Stimulated activated naive CD4-positive, alpha-beta T cell (primary cell): ENCODE measurements at places on chromosomes 3 and 15.

DNA sequence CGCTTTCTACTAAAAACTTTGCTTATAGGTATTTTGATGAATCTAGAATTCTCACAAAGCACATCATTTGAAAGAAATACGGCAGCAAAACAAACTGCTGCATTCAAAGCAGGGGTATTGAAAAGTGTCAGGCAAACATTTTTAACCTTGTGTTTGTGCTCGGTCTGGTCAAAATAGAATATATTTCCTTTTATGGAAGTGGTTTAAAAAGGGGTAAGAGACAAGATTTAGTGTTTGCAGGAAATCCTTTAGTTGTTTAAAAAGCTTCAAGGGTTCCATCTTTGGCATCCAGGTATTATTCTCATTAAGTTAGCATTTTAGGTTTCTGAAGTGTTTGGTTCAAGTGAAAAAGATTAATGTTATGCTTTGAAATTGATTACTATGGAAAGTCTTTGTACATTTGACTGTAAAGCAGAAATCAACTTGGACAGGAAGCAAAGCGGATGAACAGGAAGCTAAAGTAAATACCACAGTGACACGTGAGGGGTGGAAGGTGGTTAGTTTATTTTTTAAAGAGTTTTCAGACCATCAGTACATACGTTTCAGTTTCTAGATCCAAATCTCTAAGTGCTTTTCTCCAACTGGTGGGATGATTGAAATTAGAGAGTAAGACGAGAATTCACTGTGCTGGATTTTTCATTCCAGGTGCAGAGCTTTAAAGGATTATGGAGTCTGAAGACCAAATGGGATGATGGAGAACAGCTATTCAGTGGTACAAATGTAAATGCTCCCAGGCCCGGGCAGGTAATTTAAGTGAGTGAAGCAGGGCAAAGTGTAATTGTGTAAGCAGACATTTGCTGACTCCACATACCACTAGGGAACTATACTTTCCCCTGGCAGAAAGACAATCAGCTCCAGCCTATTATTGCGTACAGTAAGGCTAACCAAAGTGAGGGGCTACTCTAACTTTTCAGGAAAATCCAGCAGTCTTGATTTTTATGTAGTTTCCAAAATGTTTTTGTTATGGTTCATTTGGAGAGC, 341.8 kb upstream of the TBL1XR1 start:
- no peak for DNase-seq

DNA sequence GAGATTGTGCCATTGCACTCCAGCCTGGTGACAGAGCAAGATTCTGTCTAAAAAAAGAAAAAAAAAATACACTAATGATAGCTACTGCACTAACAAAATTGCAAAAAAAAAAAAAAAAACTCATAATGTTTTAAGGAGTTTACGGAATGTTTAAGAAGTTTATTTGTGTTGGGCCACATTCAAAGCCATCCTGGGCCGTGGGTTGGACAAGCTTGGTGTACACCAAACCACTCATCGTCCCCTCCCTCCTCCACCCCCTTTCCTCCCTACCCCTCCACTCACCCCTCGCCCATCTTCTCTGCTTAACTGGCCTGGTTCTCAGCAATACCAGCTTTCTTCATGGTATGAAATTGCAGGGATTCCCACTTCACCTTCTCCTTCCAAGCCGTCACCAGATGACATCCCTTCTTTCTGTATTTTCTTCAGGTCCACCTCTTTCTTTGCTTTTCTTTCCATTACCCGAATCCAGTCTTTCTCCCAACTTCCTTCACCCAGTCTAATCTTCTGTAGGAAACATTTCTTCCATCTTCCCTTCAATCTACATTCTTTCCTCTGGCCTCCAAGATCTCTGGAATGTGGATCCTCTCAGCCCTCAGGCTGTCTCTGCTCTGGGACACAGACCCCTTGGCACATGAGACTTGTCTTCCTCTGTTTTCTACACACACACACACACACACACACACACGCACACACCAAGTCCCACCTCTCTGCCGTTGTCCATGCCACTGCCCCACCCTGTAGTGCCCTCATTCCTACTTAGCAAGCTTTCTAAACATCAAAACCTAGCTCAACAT, 3.5 kb upstream of the MESP1 start:
- no peak for DNase-seq

DNA sequence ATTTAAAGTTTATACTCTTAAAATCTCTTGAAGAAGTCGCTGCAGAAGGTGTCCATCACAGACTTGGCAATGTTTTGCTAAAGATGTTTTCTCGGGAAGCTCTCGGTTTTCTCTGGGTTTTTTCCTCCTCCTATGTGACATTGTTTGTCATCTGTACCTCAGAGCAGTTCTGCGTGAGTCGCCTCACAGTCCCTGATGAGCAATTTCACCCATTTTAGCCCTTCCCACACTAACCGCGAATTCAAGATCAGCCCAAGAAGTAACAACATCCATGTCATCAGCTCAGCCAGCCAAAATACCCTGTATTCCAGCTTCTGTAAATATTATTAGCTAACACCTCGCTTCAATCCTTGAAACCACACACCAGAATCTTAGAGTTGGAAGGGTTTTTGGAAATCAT, 224.3 kb upstream of the SETMAR start:
- no peak for DNase-seq

- DNase-seq: no peak
Observed at GRCh38 chr15:68695061-68695595, 116.3 kb downstream of the CORO2B start.

- DNase-seq: no peak
Observed at GRCh38 chr15:76165951-76166350, 106.2 kb downstream of the TMEM266 start.

DNA sequence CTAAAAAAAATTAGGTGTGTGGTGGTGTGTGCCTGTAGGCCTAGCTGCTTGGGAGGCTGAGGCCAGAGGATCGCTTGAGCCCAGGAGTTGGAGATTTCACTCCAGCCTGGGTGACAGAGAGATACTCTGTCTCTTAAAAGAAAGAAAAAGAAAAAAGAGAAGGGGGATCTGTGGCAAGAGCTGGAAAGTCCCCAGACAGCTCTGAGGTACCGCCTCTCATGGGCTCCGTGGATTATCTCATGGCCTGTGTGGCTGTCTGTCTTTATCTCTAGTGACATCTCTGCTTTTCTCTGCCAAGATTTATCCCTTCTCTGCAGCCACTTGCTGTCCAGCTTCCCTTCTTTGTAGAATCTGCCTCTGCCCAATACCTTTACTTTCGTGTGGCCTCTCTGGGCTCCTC, 5.7 kb downstream of the EXOSC7 start:
- DNase-seq: no peak

DNA sequence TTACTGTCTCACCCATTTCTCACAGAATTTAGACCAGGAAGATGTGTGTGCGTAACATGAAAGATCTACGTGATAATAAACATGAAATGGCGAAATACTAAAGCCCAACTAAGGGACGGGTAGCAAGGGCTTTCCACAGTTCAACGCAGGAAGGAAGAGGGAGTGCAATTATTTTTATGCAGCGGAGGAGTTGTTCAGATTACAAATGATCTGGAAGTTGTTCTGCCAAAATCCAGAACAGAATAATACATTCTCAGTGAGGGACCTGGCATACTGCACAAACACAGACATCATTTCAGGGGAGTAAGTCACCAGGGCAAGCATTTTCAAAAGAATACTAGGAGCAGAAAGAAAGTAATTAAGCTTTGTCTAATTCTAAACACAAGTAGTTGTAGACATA, 133.6 kb upstream of the RAP2B start:
- DNase-seq: no peak

DNA sequence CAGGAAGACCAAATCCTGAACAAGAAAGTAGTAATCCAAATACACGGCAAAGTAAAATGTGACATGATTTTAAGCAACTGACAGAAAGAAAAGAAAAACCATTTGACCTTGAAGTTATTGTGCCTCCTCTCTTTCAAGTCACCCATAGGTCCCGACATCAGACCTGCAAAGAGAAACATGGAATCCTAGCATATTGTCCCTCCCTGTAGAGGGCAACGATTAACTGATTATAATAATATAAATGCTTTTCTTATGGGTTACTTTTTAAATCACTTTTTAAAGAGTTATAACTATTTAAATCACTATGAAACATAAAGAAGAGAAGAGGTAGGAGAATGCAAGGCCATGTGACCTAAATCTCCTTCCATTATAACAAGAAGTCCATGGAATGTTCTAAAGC, 143.2 kb upstream of the LIPC start:
- DNase-seq: no peak

DNA sequence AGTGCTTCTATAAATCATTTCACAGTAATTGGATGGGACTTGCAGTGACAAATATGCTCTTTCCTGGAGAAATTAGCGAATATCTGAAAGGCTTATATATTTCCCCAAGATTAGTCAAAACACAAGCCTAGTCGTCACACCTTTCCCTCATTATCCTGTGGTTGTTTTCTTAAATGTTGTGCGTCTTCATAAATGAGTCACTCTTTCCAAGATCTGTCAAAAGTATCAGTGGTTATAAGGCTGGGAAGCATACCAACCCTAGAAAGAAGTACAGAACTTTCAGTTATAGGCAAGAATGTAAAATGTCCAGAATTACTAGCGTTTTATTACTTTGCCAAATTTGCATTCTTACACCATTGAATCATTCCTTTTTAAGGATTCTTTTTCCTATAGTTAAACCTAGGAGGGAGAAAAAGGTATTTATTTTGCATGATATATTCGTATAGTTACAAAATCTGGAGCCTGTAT, 33.6 kb downstream of the TMEM212 start:
- no peak for DNase-seq

DNA sequence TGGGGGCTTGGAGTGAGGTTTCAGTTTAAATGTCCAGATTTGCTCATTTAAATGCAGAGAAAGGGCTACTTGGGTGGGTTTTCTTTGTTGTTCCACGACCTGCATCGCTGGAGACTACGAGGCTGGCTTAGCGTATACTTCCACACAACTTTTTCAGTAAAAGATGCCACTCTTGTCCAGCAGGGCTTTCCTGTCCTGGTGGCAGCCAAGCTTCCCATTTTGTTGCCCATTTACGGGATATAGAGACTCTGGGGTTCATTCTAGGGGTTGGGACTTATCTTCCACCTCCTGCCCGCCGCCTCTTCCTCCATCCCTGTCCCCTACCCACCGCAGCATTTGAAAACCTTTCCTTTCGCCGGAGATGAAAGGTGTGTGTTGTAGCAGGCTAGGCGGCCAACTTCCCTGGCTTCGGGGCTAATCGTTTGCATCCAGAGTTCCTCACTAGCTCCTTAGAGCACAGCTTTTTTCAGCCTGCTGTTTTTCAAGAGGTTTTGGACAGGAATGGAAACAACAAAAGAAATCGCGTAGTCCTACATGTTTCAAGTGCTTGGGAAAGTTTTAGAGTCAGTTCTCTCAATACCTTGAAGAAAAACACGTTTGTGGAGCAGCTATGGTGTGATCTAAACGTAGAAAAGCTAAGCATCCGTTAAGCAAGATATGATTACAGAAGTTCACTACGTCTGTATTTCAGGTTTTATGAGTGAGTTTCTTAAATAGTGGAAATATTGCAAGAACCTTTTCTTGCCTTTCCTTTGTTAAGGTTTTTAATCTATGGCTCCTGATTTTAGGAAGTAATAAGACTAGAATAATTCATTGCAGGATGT, 843 bp downstream of the CHRNA5 start:
- no peak for DNase-seq

- no peak for DNase-seq
Observed at GRCh38 chr3:108415661-108416060, 94.7 kb downstream of the MYH15 start.

GRCh38 chr3:106514431-106514830, 645.6 kb upstream of the CBLB start:
- no peak for DNase-seq

DNA sequence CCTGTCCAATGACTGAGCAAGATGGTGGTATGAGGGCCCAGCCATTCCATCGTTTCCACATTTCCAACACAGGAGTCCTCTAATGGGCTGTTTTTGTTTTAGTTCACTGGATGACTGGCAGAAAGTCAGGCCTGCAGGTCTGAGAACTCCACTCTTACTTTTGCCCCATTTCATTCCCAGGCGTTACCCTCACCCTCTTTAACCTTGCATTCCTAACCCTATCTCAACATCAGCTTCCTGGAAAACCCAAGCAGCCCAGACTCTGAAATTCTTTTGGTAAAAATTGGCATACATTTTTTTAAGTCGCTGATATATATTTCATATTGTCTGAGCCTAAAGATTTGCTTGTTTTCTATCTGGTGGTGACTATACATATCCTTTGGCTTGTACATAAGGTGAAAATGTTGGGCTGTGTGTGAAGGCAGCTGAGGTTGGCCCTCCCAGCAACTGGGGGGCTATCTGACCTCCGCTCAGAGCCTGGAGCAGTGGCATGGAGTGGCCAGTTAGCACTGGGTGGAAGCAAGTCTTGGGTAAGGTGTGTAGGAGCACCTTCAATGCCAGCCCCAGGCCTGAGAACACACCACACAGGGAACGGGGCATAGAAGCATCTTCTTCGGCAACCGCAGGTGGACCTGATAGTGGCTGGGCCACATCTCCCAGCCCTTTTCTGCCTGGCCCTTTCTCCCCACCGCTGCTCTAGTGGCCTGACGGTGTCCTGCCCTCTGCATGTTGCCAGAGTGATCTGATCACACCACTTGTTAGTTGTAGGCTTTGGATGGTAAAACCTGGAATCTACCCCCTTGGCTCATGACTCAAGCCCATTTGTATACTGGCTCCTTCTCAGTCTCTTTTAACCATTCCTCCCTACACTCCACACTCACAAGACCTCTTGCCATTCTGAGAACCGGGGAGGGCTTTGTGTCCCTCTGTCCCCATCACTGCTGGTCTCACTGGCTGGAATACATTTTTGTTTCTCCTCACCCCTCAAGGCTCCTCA, 50.0 kb downstream of the AMOTL2 start:
- DNase-seq: no peak

DNA sequence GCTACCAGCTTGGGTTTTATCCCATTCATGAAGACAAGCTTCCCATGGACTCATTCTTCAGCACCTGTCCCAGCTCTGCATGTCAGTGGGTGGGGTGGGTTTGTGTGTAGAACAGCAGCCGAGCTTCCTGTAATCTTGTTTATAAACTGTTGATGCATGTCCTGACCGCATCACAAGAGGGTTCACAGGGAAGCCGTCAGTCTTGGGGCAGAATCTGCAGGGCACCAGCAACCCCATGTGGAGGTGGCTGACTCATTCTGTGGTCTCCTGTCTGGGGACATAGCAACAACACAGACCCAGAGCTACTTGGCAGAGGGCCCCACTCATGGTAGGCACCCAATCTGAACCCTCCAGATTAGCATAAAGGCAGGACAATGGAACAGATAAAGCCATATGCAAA, 35.6 kb downstream of the DAPK2 start:
- peak; percentile 73 for DNase-seq

DNA sequence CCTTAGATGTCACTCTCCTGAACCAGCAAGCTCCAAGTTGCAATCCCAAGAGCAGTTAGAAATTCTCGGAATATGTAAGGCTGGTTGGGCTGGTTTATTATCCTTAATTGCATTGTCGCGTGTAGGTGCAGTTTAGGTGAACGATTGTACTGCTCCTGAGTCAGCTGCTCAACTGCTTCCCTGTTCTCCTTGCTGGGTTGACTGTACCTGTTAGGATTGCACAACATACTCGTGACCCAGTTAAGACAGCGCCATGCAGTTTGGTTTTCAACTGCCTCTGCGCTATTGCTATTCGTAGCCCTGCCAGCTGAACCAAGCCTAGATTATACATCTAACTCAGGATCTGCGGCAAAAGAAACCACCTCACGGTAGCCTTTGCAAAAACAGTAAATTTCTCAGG, 41.0 kb downstream of the BCL2L10 start:
- no peak for DNase-seq
